GM23248 (cell line): ENCODE measurements at places on chromosomes 4 and X. TPM values are rescaled to one million over a fixed set of nuclear protein-coding genes. Genes with fewer than 3 reads are reported as not detected.

- peak; percentile 49 for DNase-seq
Observed at GRCh38 chr4:52657618-52658501, 1.2 kb downstream of the USP46 start.

DNA sequence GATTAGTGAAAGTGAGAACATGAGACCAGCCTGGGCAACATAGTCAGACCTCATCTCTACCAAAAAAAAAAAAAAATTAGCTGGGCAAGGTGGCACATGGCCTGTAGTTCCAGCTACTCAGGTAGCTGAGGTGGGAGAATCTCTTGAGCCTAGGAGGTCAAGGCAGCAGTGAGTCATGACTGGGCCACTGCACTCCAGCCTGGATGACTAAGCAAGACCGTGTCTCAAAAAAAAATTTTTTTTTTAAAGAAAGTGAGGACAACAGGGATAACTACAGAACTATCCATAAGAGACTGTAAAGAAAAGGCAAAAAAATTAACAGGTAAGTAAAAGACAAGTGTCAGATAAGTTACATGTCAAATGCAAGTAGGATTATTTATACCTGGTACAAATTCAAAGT, 13.5 kb upstream of the SPP1 start:
- DNase-seq, result peak; percentile 69

Gene CLDN22
- not detected in 2 replicates for polyA plus RNA-seq

DNA sequence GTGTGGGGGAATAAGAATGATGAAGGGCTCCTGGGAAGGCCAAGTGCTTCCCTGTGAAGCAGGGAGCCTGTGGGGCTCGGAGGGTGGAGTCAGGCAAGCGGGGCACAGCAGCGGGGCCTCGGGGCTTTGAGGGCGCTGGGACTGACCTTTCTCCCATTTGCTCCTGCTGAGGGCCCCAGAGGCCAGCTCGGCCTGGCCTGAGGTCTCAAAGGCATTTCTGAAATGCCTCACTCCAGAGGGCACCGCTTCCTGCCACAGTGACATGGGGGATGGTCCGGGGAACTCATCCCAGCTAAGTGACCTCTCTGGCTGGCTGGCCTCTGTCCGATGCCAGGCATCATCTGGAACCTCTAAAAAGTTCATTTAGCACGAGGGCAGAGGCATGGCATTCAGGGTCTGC, 98.8 kb upstream of the STX18 start:
- no peak for DNase-seq

GRCh38 chr4:107380836-107381438, 339.1 kb downstream of the PAPSS1 start:
- DNase-seq, result no peak

GRCh38 chr4:184237612-184238011, 19.9 kb upstream of the ENPP6 start:
- peak; percentile 10 for DNase-seq

Gene PRRG3
- polyA plus RNA-seq, result 0.14 and 0.21 TPM in 2 replicates

- DNase-seq, result no peak
Observed at GRCh38 chr4:8250227-8250626, 19.3 kb upstream of the HTRA3 start.

Gene CSN3
- not detected in 2 replicates for polyA plus RNA-seq

GRCh38 chr4:181939199-181939945, 303.8 kb upstream of the TENM3 start:
- DNase-seq, result peak; percentile 7

DNA sequence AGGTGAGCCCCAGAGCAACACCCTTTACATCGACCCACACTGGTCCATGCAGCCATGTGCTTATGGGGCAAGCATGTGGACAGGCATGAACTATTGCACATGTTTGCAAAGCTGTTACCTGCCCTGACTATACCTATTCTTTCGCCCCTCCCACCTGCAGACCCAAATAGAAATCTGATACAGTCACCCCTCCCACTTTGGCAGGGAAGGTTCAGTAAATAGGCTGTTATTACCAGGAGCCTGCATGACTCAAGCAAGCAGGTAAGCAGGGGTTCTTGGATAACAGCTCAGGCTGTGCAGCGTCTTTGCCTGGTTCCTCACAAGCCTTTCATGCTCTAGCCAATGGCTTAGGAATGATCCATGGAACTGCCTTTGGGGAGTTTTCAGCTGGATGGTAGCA, 122.7 kb upstream of the DIPK2B start:
- DNase-seq, result no peak

GRCh38 chr4:26815199-26815598, 45.4 kb upstream of the STIM2 start:
- DNase-seq, result no peak

Gene HTRA3
- polyA plus RNA-seq, result 5.2 and 5.7 TPM in 2 replicates

Gene ZCCHC12
- polyA plus RNA-seq, result not detected in 2 replicates

Gene ELOVL6
- polyA plus RNA-seq, result 11.7 and 13.2 TPM in 2 replicates

Gene MAPK10
- 0.73 and 1.1 TPM in 2 replicates for polyA plus RNA-seq

- DNase-seq, result peak; percentile 70
Observed at GRCh38 chr4:151415978-151416377, 7.0 kb downstream of the FHIP1A start.

- DNase-seq, result peak; percentile 81
Observed at GRCh38 chr4:128782076-128782715, 27.3 kb upstream of the JADE1 start.

DNA sequence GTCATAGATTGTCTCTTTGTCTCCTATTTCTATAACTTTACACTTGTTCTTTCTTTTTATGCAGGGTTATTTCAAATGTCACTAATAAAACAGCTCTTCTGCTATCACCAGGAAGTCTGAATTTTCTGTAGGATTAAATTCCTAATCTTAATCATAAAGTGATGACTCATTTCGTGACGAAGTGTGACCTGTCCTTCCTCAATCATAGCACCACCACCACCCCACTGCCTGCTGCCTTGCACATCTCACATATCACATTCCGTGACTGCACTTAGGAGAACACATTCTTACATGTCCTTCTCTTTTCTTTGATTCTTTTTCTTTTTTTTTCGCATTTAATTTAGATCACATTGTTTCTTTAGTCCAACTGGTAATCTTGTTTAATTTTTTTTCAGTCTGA, 57.7 kb upstream of the UGT2B7 start:
- DNase-seq, result peak; percentile 26

Gene KLHL4
- not detected in 2 replicates for polyA plus RNA-seq

DNA sequence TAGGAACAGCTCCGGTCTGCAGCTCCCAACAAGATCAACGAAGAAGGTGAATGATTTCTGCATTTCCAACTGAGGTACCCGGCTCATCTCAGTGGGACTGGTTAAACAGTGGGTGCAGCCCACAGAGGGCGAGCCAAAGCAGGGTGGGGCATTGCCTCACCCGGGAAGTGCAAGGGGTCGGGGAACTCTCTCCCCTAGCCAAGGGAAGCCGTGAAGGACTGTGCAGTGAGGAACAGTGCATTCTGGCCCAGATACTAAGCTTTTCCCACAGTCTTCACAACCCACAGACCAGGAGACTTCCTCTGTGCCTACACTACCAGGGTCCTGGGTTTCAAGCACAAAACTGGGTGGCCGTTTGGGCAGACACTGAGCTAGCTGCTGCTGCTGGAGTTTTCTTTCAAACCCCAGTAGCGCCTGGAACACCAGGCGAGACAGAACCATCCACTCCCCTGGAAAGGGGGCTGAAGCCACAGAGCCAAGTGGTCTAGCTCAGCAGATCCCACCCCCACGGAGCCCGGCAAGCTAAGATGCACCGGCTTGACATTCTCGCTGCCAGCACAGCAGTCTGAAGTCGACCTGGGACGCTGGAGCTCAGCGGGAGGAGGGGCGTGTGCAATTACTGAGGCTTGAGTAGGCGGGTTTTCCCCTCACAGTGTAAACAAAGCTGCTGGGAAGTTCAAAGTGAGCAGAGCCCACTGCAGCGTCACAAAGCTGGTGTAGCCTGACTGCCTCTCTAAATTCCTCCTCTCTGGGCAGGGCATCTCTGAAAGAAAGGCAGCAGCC, 84.6 kb downstream of the THOC2 start:
- DNase-seq, result peak; percentile 44

DNA sequence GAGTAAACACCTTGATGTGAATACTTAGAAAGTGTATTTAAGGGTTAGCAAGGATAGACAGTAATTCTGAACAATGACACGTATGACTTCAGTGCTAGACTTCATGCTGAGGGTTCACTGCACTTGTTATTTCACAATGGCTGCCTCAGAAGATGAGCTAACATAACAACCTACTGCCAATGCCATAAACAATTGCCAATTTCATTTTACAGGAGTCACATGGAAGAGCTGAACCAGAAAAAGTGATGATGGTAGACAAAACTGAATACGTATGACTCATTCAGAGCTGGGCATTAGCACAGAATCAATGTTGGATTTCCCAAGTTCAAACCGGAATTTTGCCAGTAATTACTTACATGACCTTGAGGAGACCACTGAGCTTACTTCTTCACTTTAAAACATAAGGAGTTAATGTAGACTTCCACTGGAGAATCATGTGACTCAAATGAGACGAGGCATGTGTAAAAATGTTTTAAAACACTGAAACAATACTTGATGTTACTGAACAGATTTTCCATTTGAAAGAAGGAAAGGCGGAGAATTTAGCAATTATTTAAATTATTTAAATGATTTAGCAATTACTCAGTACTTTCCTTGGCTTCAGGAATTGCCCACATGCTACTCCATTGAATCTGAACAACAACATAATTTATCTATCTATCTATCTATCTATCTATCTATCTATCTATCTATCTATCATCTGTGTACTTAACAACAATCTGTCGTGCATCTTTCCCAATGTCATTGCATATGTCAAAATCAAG, 868.5 kb upstream of the SLIT2 start:
- DNase-seq, result peak; percentile 86

DNA sequence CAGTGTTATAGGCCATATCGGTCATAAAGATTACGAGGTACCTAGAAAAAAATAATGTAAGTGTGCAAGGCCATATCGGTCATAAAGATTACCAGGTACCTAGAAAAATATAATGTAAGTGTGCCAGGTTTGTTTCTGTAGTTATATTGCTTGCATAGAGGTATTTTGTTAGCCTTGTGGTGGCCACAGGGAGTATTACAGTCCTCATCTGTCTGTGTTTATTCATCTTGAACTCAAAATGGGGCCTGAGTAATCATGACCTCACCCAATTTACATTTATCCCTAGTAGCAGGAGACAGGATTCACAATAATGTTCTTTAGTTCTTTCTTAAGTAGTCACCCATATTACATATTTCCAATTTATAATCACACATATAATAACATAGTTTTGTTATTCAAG, 459.7 kb downstream of the MID1IP1 start:
- peak; percentile 60 for DNase-seq

DNA sequence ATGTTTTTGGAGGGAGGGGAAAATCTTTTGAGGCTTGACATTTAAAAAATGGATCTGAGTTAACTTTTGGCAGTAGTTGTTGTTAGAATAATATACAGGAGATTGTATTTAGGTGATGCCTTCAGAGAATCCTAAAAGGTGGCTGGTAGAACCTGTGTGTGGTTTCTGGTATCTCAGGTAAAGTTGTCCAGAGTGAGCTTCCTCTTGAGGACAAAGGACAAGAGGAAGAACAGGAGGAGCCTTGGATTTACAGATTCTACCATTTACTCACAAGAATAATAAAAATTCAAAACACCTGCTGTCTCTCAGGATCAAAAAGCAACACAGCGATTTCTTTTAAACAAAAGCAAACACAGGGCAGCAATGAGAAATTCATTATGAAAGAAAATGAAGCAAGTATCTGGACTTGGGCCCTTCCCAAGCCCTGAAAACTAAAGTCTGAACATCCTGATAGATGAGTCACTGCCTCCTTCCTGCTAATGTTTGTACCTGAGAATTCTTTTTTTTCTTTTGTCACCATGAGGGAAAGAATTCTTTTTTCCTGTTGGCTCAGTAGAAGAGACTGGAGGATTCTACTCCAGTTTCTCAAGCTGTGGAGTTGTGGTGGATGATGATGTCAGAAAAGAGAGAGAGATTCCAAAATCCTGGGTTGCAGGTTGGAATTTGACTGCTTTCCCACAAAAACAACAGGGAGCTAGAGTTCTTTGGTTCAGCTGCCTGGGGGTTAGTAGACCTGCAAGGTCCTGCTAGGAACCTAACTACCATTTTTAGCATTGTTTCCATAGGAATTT, 31.5 kb upstream of the RAPGEF2 start:
- peak; percentile 65 for DNase-seq

DNA sequence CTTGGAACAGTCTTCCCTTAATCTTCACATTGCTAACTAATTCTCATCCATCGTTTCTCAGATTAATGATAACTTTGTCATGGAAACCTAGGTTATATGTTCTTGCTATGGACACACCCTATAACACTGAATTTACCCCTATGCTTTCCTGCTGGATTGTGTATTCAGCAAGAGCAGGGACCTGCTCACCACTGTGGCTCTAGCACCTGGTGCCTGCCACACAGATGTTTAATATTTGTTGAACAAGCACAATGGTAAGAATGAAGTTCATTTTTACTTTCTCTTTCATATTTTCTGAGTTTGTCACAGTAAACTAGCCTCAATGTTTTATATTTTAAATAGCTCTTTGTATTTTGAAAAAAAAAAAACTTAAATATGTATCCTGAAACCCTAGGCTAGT, 734.0 kb upstream of the DIAPH2 start:
- no peak for DNase-seq

Gene LARP1B
- polyA plus RNA-seq, result 5.7 and 6.6 TPM in 2 replicates

GRCh38 chrX:110338935-110339334, 19.7 kb upstream of the RTL9 start:
- DNase-seq, result no peak

DNA sequence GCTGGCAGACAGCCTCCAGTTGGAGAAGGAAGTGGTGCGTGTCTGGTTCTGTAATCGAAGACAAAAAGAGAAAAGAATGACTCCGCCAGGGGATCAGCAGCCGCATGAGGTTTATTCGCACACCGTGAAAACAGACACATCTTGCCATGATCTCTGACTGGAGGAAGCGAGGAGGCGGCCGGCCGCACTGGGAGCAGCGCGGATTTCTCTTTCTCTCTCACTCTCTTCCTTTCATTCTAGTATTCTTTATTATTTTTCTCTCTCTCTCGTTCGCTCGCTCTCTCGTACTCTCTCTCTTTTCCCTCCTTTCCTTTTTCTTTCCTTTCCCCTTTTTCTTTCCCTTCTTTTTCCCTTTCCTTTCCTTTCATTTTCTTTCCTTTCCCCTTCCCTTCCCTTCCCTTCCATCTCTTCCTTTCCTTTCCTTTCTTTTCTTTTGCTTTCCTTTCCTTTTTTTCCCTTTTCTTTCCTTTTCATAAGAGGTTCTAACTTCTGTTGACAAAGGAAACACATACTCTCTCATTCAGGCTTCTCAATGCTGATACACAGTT, 1.2 kb downstream of the POU3F4 start:
- no peak for DNase-seq

Gene MTMR8
- 0.10 TPM in 1 of 2 replicates, not detected in the other for polyA plus RNA-seq

Gene VCX3B
- polyA plus RNA-seq, result not detected in 2 replicates

GRCh38 chr4:2058264-2059045, 672 bp upstream of the NAT8L start:
- DNase-seq, result peak; percentile 49

DNA sequence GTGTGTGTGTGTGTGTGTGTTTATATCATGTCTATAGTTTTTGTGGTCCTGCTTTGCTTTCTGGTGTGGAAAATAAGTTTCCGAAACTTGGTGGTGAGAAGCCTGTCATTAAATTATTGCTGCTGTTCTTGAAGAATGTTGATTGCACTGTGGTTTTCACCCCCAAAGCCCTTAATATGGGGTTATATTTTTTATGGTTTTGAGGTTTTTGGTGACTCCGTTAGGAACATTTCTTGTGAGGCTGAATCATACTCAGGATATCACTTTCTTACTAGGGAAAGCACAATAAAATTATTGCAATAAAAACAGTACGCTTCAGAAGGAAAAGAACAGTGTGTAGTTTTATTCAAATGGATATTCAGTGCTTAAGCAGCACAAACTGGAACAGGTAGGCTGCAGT, 539.1 kb upstream of the MAGEB18 start:
- no peak for DNase-seq

- DNase-seq, result no peak
Observed at GRCh38 chrX:38318606-38319005, 8.7 kb downstream of the RPGR start.
